ENCODE measurements at places on chromosomes 1 and 21. TPM values are rescaled to one million over a fixed set of nuclear protein-coding genes. Genes with fewer than 3 reads are reported as not detected.

The GSTM1 gene
- total RNA-seq = 32.3 TPM

The KDM5B gene
- total RNA-seq = 30.8 TPM

The CACNA1S gene
- total RNA-seq = not detected

The RASSF5 gene
- total RNA-seq = under 0.01 TPM

The SLFNL1 gene
- not detected for total RNA-seq

The SV2A gene
- 23.4 TPM for total RNA-seq

The TCEA3 gene
- 4.6 TPM for total RNA-seq

The FCRL5 gene
- not detected for total RNA-seq

The RAP1A gene
- 42.5 TPM for total RNA-seq

The CA14 gene
- not detected for total RNA-seq

The TRAPPC10 gene
- 12.1 TPM for total RNA-seq

The MIXL1 gene
- total RNA-seq = not detected

The OLFML3 gene
- total RNA-seq = 153 TPM

The LEPR gene
- 6.1 TPM for total RNA-seq

The MAP3K21 gene
- total RNA-seq = 0.35 TPM

The ADAM30 gene
- total RNA-seq = not detected

The ATP5PF gene
- 81.9 TPM for total RNA-seq

The TGFB2 gene
- 2.3 TPM for total RNA-seq

The C1orf226 gene
- total RNA-seq = 1.2 TPM

The CFAP141 gene
- total RNA-seq = not detected

The PLA2G2C gene
- not detected for total RNA-seq

The HSD3B2 gene
- not detected for total RNA-seq

The LCE2A gene
- total RNA-seq = not detected

The RNF186 gene
- total RNA-seq = not detected

Data from myometrial cell (primary cell).